ENCODE measurements at places on chromosomes 7 and 10.

DNA sequence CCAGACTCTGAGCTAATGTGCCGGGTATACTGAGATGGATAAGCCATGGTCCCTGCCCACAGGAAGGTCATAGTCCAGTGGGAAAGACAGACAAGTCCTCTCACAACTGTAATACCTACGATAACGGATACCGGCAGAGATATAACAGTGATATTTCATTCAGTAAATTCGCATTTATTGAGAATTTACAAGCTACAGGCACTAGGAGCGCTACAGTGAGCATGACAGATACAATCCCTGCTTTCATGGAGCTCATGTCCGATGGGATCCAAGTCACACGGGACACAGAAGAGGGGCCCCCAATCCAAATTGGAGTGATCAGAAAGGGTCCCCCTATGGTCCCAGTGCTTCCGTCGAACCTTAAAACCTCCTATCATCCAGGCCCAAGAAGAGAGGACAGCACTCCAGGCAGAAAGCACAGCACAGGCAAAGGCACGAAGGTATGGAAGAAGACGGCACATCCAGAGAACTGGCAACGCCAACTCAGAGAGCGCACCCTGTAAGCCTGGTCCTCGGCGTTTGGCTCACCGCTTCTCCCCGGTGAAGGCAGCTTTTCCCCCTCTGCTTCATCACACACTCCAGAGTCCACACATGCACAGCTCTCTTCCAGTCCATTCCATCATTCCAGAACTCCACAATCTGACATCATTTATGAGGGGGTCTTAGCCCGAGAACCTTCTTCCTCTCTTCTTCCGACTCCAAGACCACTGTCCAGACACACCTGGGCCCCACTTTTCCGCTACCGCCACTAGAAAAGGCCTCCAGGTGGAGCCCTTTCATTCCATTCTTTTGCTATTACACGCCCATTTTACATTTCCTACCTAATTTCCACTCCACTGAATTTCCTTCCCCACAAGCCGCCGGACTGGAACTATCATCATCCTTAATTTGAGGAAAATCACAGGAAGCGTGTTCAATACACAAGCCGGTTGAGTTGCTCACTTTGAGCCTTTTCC lies 47.8 kb upstream of the NKX2-3 start:
- DNase-seq, result no peak

GRCh38 chr10:126525326-126525725 lies 137.0 kb upstream of the ADAM12 start:
- no peak for DNase-seq

DNA sequence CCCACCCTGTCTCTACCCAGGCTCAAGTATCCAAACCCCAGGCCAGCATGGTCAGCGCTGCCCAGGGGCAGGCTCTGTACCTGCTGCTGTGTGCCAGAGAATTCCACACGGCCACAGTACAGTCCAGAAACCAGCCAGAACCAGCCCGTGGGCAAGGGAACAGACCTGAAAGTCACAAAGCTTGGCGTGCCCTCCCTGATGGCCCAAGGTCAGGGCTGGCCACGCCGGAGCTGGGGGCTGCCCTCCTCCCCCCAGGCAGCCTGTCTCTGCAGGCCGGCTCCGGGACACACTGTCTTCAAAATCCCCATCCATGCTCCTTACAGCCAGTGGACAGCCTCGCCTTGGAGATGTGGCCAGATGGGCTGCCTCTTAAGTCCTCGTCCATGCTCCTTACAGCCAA lies 78.4 kb downstream of the CTBP2 start:
- no peak for DNase-seq

- peak; percentile 78 for DNase-seq
These were observed 23.1 kb downstream of the MDFIC start for GRCh38 chr7:114944745-114945625.

DNA sequence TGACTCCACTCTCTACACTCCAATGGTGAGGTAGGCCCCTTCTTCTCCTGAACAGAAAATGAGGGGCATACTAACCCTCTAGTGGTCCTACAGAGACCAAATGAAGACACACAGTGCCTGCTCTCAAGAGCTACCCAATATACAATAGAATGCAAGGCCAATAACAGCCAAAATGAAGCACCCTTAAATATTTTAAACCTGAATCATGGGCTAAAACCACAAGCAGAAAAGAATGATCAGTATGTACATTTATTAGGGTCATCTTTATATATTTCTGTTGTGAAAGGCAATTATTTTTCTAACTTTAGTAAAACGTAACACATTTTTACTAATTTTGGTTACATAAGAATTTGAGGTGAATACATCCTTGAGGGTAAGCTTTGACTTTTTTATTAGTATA lies 49.9 kb upstream of the COL1A2 start:
- no peak for DNase-seq

DNA sequence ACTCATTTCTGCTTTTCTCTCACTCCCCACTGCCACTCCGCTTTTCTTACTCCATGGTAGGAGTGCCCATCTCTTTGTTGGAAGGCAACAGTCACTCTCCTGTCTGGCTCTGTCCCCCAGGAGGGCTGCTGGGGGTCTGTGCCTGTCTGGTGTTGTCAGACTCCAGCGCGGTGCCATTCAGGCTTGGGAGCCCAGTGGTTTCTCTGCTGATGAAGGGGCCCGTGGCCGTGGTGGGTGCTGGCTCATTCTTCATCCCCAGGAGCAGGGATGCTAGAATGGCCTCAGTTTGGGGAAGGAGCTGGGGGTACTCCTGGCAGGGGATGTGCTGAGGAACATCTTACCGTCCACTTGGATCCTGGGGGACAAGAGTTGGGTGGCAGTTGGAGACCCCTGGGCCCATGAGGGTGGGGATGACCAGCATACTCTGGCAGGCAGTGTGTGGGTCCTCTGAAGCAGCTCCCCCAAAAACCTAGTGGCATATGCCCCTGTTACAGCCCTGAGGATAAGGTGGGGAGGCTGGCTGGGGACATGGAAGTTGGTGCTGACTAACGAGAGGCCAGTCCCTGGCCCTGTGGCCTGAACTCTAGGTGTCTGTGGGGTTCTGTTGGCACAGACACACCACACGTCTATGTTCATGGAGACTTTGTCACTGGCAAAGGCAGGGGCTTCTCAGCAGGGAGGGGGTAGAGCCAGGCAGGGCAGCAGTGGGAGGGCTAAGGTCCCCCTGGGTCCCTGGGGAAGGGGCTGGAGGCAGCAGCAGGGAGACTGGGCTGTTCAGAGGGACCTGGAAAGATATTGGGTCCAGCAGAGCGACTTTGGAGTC lies 102.8 kb upstream of the RET start:
- no peak for DNase-seq

DNA sequence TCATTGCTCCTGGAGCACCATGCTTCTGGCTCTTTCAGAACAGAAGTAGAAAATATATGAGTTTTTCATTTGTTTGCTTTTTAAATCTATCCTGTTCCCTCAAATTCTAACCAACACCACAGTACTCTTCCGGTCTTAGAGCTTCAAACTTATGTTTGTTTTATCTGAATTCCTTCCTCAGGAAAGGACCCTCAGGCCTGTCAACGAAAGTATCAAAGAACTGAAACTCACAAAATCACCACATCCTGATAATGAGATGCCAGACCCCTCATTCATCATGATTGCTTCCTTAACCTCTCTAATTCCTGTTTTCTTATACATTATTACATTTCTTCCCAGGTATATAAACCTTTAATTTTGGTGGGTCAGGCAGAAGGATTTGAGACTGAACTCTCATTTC lies 135.2 kb downstream of the BMS1 start:
- no peak for DNase-seq

DNA sequence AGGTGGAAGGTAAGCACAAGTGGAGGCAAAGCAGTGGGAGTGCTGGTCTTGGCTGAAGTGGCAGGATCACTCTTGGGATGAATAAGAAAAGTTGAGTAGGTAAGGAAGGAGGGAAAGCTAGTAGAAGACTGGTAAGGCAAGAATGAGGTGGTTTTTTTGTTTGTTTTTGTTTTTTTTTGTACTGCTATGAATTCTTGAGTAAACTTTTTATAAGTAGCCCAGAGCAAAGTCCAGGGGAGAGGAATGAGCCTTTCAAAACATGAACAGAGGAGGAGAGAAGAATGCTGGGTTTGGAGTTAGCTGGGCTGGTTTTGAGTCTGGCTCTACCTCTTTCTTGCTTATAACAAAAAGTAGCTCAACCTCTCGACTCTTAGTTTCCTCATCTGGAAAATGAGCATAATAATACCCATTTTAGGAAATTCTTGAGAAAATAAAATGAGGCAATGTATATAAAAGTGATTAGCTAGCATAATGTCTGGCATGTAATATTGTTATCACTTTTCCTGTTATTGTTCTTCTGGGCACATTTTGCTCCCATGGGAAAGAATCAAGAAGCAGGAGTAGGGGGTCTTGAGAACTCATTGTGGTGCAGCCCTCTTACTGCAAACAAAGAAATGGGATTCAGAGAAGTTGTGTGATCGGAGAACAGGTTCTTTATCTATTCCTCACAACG lies 24.1 kb upstream of the LRRC17 start:
- DNase-seq, result no peak

DNA sequence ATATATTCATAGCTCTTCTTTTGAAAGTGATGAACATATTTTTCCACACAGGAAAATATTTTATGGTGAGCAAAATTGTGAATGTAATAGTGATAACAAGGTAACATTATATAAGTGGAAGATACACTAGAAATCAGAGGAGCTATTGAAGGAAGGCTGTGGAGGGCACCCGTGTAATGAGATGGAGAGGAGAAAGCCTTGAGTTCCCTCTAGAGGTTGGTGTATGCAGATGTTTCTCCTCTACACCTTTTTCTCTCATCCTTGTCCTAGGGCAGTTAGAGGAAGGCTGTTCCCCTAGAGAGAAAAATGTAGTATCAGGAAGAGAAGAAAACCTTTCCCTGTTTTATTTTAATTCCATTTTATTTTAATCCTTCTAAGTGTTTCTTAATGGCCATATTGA lies 54.6 kb upstream of the NRG3 start:
- DNase-seq, result no peak

DNA sequence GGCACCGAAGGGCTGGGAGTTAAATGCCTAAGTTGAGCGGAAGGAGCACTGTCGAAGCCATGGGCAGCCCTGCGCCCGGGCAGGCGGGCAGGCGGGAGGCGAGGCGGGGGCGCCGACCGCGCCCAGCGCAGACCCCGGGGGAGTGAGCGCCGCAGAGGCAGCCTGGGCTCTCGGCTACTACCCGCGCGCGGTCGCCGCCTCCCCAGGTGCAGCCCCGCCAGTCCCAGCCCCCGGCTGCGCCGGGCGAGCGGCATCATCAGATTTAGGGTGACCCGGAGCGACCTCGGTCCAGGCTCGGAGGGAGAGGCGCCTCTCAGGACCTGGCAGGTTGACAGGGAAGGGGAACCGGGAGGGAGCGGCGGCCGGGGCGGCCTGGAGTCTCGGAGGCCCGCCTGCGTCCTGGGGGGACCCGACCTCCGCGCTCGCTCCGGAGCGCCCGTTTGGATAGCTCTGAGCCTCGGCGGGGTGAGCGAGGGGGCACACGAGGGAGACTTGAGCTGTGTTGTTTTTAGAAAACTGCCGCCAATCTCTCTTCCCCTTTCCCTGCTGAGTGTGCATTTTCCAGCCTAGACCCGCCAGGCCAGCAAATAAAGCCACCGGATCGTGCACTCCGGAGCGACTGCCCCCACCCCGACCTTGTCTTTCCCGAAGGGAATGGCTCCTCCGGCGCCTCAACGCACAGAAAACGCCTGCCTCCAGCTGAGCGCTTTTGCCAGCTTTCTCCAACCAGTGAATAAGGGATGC lies 2.3 kb upstream of the NRP1 start:
- no peak for DNase-seq

Measured in amniotic stem cell (primary cell).